AG08395 (cell line): ENCODE measurements at places on chromosomes 5 and 9.

GRCh38 chr9:108579757-108580439, 275.9 kb downstream of the ACTL7B start:
- DNase-seq, result peak; percentile 77

- no peak for DNase-seq
Measured at GRCh38 chr5:137491121-137491520, 8.0 kb downstream of the SPOCK1 start.

- DNase-seq, result peak; percentile 85
Measured at GRCh38 chr9:70113403-70114022, 69.9 kb downstream of the MAMDC2 start.

GRCh38 chr9:34500623-34501267, 22.0 kb downstream of the ENHO start:
- peak; percentile 72 for DNase-seq

- peak; percentile 25 for DNase-seq
Measured at GRCh38 chr5:108634010-108634616, 113.6 kb upstream of the FER start.

GRCh38 chr9:32350682-32351081, 33.8 kb upstream of the ACO1 start:
- DNase-seq, result no peak

DNA sequence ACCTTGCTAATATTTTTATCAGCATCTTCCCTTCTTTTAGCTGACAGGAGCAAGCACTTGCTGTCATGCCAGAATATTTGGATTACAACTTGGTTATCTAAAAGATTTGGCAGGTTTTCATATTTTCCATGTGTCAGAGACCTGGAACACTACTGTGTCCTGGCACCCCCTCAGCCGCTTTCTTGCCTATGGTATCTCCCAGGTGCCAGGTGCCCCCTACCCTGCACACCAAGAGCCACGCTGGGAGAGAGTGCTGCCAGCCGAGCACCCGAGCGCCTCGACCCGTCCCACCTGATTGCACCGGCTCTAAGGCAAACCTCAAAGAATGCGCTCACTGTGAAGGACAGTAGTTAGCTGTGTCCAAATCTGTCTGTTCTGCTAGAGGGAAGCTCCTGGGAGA, 84.8 kb downstream of the GTF3C4 start:
- DNase-seq, result no peak

DNA sequence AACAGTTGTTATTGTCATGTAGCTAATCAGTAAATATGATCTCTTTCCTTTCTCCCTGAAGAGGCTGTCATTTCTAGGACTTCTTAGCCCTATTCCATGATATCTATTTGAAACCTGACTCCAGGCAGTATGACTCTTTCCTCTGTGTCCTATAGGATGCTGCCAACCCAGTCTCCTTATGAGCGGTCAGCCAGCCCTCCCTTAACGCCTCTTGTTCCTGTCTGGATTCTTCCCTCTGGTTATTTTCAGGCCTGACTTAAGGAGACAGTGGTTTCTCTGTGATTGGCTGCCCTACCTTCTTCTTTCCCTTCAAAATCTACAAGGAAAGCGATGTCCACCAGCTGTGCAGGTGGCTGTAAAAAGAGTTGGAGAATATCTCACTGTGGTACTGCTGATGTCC, 19.4 kb upstream of the C5orf63 start:
- DNase-seq, result peak; percentile 53

DNA sequence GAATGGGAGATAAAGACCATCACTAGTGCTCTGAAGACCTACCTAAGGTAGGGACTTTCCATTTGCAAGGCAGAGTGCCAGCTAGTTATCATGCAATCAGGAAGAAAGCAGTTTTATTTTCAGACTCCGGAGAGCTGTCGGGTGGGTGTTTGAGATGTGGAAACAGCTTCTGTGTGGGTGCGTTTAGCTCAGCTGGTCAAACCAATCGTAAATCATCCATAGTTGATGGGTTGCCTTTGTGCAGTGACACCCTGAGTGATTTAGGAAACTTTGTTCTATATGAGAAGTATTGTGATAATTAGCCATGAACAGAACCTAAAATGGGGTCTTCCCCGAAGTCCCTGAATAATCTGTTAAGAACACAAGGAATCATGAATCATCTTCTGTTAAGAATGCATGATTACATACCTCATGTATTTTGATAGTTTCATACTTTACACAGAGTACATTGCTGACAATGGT, 284.3 kb downstream of the ARHGAP26 start:
- no peak for DNase-seq

GRCh38 chr9:115690786-115691496, 462.6 kb upstream of the PAPPA start:
- DNase-seq, result peak; percentile 74
